ENCODE measurements at places on chromosomes 16 and 17.
A peak's percentile ranks its signal among the peaks of the same experiment; 100 is the strongest.

GRCh38 chr17:70563281-70563820, 394.0 kb downstream of the KCNJ2 start:
- DNase-seq = no peak

GRCh38 chr16:88754912-88755744, 29.9 kb downstream of the PIEZO1 start:
- DNase-seq = no peak

- DNase-seq = peak; percentile 37
These were observed 314.1 kb upstream of the TNRC6C start for GRCh38 chr17:77644181-77645071.

GRCh38 chr16:74582970-74583369, 23.9 kb downstream of the GLG1 start:
- DNase-seq = no peak

DNA sequence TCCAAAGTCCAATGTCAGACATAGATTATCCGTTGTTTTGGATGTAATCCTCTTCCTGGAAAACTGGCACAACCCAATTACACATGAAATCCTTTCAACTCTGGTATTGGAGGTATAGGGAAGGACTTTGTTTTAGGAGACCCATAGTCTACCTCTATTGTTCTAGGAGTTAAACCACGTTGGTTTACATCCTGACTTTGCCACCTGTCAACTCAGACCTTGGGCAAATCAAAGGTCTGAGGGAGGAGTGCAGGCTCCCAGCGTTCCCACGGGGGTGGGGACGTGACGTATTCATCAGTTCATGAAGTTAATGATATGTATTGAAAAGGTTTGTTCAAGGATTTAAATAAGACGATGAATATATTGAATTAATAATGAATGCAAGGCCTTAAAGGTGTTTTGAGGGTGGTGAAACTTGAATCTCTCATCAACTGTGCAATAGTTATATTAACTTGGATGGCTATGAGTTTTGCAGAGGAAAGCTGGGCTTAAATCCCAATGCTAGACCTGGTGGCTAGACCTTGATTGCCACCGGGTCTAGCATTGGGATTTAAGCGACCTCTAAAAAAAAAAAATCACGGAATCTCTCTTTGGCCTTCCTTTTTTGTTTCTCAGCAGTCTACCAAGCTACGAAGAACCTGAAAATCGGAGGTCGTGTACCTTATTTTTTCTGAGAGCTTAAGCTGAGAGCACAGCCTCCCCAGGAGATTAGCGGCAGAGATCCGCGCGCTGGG, 744 bp upstream of the NF1 start:
- DNase-seq = no peak

DNA sequence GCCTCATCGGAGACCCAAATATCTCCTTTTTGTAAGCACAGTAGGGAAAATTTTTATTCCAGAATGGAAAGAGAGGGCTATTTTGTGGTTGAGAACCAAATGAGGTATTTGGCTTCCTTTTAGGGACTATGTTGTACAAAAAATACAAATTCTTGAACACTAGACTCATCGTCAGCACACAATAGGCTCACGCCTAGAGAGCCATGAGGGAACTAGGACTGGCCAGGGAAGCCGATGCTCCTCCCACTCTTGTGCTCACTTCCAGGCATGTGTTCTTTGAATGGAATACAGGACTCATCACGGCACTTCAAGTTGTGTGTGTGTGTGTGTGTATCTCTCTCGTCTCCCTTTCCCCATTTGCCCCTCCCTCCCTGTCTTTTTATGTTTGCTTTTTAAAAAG, 17.8 kb upstream of the BLMH start:
- DNase-seq = no peak

GRCh38 chr17:29699283-29699682, 76.6 kb upstream of the CORO6 start:
- DNase-seq = no peak

- DNase-seq = no peak
These were observed 266 bp downstream of the FMNL1 start for GRCh38 chr17:45222014-45222288.

DNA sequence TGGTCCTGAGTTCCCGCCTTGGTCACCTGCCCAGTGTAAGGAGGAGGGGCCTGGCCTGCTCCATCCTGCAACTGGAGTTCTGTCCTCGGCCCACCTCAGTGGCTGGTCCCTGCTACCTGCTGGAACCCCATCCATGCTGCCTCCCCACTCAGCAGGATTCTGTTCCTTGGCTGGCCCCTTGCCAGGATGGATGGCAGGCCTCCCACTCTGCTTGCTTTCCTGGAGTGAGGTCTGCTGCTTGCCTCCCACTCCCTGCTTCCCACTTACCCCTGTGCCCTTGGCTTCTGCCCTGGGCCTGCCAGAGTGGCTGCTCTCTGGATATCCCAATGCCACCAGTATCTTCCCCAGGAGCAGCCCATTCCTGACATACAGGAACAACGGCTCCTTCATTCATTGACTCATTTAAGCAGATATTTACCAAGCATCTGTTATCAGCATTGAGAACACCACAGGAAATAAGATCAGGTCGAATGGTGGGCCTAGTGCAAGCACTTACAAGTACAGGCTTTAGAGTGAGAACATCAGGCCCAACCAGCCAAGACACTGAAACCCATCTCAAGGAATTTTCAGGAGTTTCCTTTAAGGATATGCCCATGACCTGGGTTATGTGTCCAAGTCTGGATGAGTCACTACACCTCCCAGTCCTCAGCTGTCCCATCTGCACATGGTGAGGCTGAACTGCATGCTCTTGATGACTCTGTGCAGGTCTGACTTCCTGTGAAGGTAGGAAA, 17.0 kb upstream of the RPRML start:
- DNase-seq = no peak

All from activated CD8-positive, alpha-beta memory T cell treated with anti-CD3 and anti-CD28 coated beads, Interleukin-2, amount 10 ng/mL, durations not matched to agents 7 days and 5 days (primary cell).